ENCODE measurements at places on chromosomes 4 and X.
A peak's percentile ranks its signal among the peaks of the same experiment; 100 is the strongest.

DNA sequence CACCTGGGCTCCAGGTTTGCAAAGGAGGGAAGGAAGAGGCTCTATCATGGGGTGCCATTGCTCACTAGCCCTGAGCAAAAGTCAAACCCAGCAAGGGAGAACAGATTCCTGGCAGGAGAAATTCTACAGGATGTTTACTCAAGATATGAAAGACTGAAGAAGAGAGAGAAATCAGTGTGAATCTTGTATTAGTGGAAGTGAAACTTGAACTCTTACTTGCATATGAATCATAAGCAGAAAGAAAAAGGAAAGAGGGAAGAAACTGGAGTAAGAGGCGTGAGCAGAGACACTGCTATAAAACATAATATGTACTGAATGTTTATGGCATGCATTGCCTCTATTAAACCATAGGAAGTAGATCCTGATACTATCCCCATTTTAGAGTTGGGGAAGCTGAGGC is 60.9 kb downstream of the C4orf46 start:
- H3K4me1 ChIP-seq, result no peaks in the 10 kb centered on the region
- H3K27me3 ChIP-seq, result no peaks in the 10 kb centered on the region
- no peak for DNase-seq
- no peak overlapping the region for H3K4me3 ChIP-seq
- H3K36me3 ChIP-seq, result no peaks in the 10 kb centered on the region

GRCh38 chr4:53782458-53782845 is 191.2 kb upstream of the LNX1 start:
- H3K27ac ChIP-seq, result no peak overlapping the region
- no peaks in the 10 kb centered on the region for H3K4me1 ChIP-seq
- no peak overlapping the region for H3K4me3 ChIP-seq

DNA sequence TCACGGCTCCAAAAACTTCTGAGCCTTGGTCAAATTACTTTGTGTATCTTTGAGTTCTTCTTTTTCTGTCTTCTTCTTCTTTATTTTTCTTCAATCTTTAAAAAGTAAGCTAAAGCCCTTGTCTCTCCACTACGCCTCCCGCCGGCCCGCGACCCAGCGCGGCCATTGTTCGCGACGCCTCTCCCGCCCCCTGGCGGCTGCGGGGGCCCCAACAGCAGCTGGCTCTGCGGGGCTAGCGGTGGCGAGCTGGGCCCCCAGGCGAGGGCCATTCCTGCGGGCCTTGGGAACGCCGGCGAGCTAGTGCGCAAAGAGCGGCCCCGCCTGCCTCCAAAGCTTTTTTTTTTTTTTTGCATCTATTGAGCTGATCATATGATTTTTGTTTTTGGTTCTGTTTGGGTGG is 119.1 kb downstream of the TGIF2LX start:
- H3K4me1 ChIP-seq, result no peaks in the 10 kb centered on the region
- no peaks in the 10 kb centered on the region for H3K36me3 ChIP-seq
- no peak for DNase-seq
- no peaks in the 10 kb centered on the region for H3K27me3 ChIP-seq

DNA sequence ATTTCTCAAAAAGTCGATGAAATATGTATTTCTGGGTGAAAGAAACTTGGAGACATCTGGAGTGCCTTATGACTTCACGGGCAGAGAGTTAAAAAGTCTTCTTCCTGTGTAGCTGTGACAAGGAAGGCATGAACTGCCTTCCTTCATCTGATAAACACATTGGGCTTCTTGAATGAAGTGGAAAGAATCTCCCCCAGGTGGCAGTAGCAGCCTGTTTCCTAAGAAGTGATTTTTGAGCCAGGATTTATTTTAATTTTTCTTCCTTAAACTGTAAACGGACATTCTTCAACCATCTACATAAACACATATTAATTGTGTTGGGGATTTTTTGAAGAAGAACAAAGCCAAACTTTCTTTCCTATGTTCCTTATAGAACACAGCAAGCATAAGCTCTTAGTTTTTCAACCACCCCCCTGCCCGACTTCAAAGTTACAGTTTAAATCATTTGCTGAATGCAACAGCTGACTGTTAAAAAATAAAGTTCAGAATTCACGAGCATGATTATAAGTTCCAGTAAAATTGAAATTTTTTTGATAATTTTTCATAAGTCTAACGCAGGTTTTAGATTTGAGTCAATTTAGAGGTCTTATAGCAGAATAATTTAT is 980 bp upstream of the GIMD1 start:
- H3K27me3 ChIP-seq, result no peaks in the 10 kb centered on the region
- H3K27ac ChIP-seq, result no peak overlapping the region
- H3K36me3 ChIP-seq, result no peaks in the 10 kb centered on the region
- no peak overlapping the region for H3K4me3 ChIP-seq
- no peaks in the 10 kb centered on the region for H3K4me1 ChIP-seq
- DNase-seq, result no peak

DNA sequence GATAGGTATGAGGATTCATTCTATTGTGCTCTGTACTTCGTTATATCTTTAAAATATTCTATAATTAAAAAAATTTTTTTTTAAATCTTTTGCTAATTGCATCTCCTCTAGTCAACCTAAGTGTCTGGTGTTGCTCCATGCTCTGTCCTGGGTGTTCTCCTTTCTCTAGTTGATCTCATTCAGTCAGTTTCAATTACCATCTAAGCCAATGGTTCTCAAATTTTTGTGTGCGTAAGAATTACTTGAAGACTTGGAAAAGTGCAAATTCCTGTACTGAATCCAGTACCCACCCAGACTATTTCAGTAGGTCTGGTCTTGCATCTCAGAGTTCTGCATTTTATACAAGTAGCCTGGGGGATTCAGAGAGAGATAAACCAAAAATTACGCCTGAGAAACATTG is 6.7 kb downstream of the TMPRSS11D start:
- no peak for DNase-seq
- H3K4me1 ChIP-seq, result no peaks in the 10 kb centered on the region
- no peak overlapping the region for H3K27ac ChIP-seq
- H3K36me3 ChIP-seq, result no peaks in the 10 kb centered on the region
- no peaks in the 10 kb centered on the region for H3K27me3 ChIP-seq
- H3K4me3 ChIP-seq, result no peak overlapping the region

- no peaks in the 10 kb centered on the region for H3K27me3 ChIP-seq
- no peaks in the 10 kb centered on the region for H3K36me3 ChIP-seq
- H3K27ac ChIP-seq, result peak overlapping the region; percentile 97
Measured at GRCh38 chrX:107715331-107716117, 60.1 kb downstream of the TSC22D3 start.

- H3K27me3 ChIP-seq, result no peaks in the 10 kb centered on the region
- no peaks in the 10 kb centered on the region for H3K4me1 ChIP-seq
- DNase-seq, result no peak
- H3K27ac ChIP-seq, result no peak overlapping the region
Measured at GRCh38 chr4:182257503-182257902, 14.3 kb downstream of the TENM3 start.

- H3K4me1 ChIP-seq, result no peaks in the 10 kb centered on the region
- no peaks in the 10 kb centered on the region for H3K27me3 ChIP-seq
- H3K4me3 ChIP-seq, result no peak overlapping the region
- H3K27ac ChIP-seq, result no peak overlapping the region
- H3K36me3 ChIP-seq, result no peaks in the 10 kb centered on the region
Measured at GRCh38 chrX:13087322-13088155, 43.1 kb upstream of the FAM9C start.

- no peaks in the 10 kb centered on the region for H3K27me3 ChIP-seq
- peaks cover 4% of the 10 kb centered on the region for H3K4me1 ChIP-seq
- no peak for DNase-seq
- H3K27ac ChIP-seq, result peak overlapping the region; percentile 99
- no peaks in the 10 kb centered on the region for H3K36me3 ChIP-seq
- peak overlapping the region; percentile 97 for H3K4me3 ChIP-seq
Measured at GRCh38 chr4:55398461-55398860, 2.7 kb downstream of the TMEM165 start.

DNA sequence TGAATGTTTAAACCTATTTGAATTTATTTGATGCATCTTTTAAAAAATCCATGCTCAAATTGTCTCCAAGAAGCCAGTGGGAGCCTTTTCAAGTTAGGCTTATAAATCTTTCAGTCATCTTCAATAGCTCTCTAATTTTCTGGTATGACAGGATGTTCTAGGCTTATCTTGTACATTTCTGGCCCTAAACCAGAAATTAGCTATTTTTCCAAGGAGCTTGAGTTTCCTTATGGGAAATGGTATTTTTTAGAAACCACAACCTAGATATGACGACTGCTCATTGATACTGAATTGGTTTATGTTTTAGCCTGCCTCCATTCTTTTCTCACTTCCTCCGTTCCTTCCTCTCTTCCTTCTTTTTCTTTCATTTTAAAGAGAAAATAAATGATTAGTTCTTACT is 172.3 kb downstream of the SPRY1 start:
- H3K27ac ChIP-seq, result no peak overlapping the region
- no peak overlapping the region for H3K4me3 ChIP-seq
- H3K4me1 ChIP-seq, result no peaks in the 10 kb centered on the region
- no peaks in the 10 kb centered on the region for H3K27me3 ChIP-seq
- DNase-seq, result no peak

DNA sequence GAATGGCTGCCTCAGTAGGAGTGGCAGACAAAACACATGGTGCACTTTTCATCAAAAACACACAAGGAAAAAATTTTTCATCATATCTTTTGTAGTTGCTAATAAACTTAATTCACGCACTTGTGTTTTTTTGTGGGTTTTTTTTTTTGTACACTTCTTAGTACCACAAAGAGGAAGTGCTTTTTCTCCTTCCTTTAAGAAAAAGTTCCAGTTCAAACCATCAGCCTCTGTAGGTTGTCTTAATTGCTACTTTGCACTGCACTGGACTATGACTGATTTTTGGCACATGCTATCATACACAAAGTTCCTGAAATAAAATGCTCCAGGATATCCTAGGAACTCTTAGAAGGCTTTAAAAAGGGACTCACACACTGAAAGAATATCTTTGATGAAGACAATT is at the start of gene PHEX:
Gene PHEX, plus strand, starts transcription at position 242 of the 400 bp plus-strand sequence. CDS start 681 bp downstream, outside the sequence.
- no peak within 1 kb of the TSS for H3K27ac ChIP-seq
- no peaks in the 10 kb centered on the region for H3K4me1 ChIP-seq
- no peaks in the 10 kb centered on the region for H3K36me3 ChIP-seq
- no peak within 1 kb of the TSS for H3K4me3 ChIP-seq
- DNase-seq, result no peak

- no peak overlapping the region for H3K27ac ChIP-seq
- H3K36me3 ChIP-seq, result no peaks in the 10 kb centered on the region
- DNase-seq, result no peak
- no peaks in the 10 kb centered on the region for H3K4me1 ChIP-seq
- no peaks in the 10 kb centered on the region for H3K27me3 ChIP-seq
- H3K4me3 ChIP-seq, result no peak overlapping the region
Measured at GRCh38 chrX:152725409-152725808, 8.1 kb downstream of the CSAG1 start.

- H3K4me3 ChIP-seq, result no peak overlapping the region
- DNase-seq, result no peak
- no peak overlapping the region for H3K27ac ChIP-seq
- no peaks in the 10 kb centered on the region for H3K4me1 ChIP-seq
Measured at GRCh38 chrX:39767446-39767845, 330.3 kb downstream of the BCOR start.

DNA sequence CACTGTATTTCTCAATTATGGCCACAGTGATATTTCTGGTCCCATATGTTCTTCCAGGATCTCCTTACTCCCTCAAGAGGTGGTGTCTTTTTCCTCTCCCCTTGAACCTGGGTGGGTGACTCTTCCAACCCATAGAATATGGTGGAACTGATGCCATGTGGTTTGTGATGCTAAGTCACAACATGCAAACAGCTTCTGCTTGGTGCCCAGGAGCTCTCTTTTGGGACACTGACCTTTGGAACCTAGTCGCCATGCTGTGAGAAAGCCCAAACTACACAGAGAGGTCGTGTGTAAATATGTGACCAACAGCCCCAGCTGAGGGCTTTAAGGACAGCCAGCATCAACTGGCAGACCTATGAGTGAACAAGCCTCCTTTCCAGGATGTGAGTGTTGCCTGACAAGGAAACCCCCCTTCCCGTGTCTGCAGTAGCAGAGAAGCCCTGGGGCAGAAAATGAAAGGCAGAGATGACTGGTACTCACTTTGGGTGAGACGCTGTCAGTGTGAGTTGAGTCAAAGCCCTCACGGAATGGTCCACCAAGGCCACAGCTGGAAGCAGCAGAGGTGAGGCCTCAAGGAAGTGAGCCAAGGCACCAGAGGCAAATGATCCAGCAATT is 223.4 kb downstream of the BCOR start:
- H3K4me3 ChIP-seq, result no peak overlapping the region
- DNase-seq, result no peak
- no peaks in the 10 kb centered on the region for H3K36me3 ChIP-seq
- no peaks in the 10 kb centered on the region for H3K27me3 ChIP-seq
- no peak overlapping the region for H3K27ac ChIP-seq

GRCh38 chr4:122762520-122762919 is 30.0 kb downstream of the BBS12 start:
- H3K27ac ChIP-seq, result no peak overlapping the region
- no peaks in the 10 kb centered on the region for H3K27me3 ChIP-seq
- no peak for DNase-seq
- no peak overlapping the region for H3K4me3 ChIP-seq

- H3K4me1 ChIP-seq, result no peaks in the 10 kb centered on the region
- no peaks in the 10 kb centered on the region for H3K27me3 ChIP-seq
- DNase-seq, result no peak
- no peak overlapping the region for H3K27ac ChIP-seq
Measured at GRCh38 chrX:120321520-120322281, 10.4 kb upstream of the TMEM255A start.

GRCh38 chr4:123833171-123833643 is 436.6 kb downstream of the SPRY1 start:
- H3K36me3 ChIP-seq, result no peaks in the 10 kb centered on the region
- no peak for DNase-seq
- no peaks in the 10 kb centered on the region for H3K4me1 ChIP-seq
- H3K27ac ChIP-seq, result peak overlapping the region; percentile 57
- H3K27me3 ChIP-seq, result no peaks in the 10 kb centered on the region
- H3K4me3 ChIP-seq, result no peak overlapping the region

DNA sequence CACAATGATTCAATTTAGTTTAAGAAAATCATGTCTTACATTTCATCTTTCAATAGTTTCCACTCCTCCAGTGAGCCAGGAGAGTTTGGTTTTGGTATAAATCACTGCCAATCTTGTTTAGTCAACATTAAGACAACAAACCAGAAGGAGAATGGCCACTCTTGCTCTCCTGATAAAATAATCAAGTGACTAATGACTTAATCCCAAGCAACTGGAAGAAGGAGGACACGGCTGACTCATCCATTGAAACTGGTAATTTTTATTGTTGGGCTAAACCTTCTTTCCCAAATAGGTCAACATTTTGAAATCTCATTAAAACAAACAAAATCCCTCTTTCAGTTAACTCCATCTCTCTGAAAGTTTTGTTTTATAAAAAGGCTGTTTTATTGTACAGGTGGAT is 230.2 kb downstream of the CLCN4 start:
- no peak overlapping the region for H3K27ac ChIP-seq
- no peak for DNase-seq
- no peaks in the 10 kb centered on the region for H3K4me1 ChIP-seq
- no peaks in the 10 kb centered on the region for H3K36me3 ChIP-seq
- H3K4me3 ChIP-seq, result no peak overlapping the region
- peaks cover 23% of the 10 kb centered on the region for H3K27me3 ChIP-seq

GRCh38 chrX:14673236-14673635 is 143.9 kb downstream of the GLRA2 start:
- peaks cover 18% of the 10 kb centered on the region for H3K27me3 ChIP-seq
- H3K36me3 ChIP-seq, result no peaks in the 10 kb centered on the region
- no peak for DNase-seq
- no peak overlapping the region for H3K27ac ChIP-seq
- H3K4me1 ChIP-seq, result no peaks in the 10 kb centered on the region

Measured in breast epithelium (tissue), 4 donors.